ENCODE measurements at places on chromosomes 11 and 22.

GRCh38 chr22:32005453-32005852 lies 37.6 kb upstream of the SLC5A1 start:
- no peak for DNase-seq

DNA sequence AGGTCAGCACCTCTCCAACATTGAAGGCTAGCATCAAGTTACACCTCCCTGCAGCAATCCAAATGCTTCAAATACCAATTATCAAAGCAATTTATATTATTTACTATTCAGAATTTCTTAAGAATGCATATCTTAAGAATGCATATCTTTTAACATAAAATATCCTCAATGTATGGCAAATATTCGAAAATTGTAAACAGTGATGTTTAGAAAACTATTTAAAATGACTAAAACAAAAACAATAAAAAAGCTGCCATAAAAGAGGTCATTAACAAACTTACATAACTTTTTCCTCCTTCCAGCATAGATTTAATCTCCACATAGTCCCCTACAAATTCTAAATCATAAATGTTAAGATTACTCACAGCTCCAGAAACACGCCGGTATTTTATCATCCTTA lies 85.1 kb upstream of the SOX6 start:
- no peak for DNase-seq

- no peak for DNase-seq
Observed at GRCh38 chr11:113202431-113202830, 112.0 kb upstream of the TTC12 start.

GRCh38 chr11:57453543-57454177 lies 6.7 kb upstream of the RTN4RL2 start:
- DNase-seq = no peak

- DNase-seq = no peak
Observed at GRCh38 chr11:116171271-116172140, 601.3 kb downstream of the BUD13 start.

DNA sequence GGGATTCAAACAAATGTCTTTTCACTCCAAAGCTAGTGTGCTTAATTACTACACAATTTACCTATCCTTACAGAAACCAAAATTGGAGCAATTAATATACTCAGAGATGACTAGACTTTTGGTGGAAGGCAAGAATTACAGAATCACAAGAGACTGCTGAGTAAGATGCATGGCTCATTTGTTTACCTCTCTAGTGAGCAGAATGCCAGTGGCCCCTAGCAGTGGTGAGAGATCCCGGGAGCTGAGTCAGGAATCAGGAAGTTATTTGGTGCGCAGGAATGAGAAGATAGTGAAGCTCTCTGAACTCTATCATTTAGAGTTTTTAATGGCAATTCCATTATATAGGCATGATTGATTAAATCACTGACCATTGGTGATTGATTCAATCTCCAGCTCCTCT lies 188.9 kb upstream of the SESN3 start:
- DNase-seq = no peak

- DNase-seq = no peak
Observed at GRCh38 chr11:125314276-125315078, 149.9 kb downstream of the PKNOX2 start.

DNA sequence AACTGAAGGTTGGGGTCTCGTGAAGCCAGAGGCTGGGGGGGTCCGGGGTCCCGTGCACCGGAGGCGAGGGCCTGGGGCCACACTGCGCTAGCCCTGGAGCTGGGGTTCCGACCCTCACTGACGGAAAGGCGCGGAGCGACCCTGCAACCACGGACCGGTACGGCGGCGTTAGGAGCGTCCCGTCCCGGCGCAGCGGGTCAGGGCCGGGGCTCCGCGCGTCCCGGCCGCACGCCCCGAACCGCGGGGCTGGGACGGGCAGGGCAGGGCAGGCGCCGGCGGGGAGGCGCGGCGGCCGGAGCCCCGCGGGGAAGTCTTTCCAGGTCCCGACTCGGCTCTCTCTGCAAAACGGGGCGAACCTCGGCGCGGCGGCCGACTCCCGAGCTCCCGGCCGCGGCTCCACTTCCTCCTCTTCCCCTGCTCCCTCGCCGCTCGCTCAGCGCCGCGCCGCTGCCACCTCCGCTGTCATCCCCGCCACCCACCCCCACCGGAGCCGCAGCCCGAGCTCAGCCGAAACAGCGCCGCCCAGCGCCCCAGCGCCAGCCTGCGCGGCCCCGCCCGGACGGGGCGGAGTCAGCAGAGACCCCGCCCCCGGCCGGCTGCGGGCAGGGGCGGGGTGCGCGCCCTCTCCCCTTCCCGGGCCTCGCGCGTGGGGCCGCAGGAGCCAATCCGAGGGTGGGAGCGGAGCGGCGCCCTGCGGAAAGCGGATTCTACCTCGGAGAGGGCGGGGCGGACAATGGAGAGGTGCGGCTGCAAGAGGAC lies at the start of gene GDPD5:
TSS of gene GDPD5 (minus strand) at position 509 of the 759 bp plus-strand sequence. CDS start 48,206 bp downstream, outside the sequence.
- DNase-seq = peak; percentile 93

- DNase-seq = no peak
Observed at GRCh38 chr11:66239998-66240780, 28.2 kb upstream of the RAB1B start.

DNA sequence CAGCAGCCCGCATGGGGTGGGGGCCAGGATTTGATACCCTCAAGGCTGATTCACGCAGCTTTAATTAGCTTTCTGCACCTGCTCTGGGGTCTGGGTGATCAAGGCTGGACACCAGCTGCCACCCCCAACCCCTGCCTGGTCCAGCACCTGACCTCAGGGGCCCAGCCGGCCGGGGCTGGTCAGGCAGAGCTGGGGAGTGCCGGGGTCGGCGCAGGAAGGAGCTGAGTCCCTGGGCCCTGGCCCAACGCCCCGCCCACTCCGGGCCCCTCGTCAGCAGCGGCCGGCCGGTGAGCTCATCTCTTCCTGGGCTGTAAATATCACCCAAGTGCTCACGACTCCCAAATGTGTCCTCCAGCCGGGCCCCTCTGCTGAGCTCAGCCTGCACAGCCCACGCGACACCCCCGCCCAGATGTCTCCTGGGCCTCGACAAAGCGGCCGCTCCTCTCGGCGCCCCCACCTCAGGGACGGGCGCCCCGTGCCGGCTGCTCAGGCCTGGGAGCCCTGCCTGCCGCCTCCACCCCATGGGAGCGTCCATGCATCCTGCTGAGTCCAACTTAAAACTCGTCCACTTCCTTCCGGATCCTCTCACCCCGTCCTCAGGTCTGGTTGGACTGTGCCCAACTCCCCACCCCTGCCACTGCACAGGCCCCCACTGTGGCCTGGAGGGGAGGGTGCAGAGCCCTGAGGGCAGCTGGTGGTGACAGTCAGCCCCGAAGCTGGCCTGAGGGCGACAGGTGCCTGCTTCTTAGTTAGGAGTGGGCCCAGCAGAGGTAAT lies 29.0 kb downstream of the RTN4R start:
- no peak for DNase-seq

DNA sequence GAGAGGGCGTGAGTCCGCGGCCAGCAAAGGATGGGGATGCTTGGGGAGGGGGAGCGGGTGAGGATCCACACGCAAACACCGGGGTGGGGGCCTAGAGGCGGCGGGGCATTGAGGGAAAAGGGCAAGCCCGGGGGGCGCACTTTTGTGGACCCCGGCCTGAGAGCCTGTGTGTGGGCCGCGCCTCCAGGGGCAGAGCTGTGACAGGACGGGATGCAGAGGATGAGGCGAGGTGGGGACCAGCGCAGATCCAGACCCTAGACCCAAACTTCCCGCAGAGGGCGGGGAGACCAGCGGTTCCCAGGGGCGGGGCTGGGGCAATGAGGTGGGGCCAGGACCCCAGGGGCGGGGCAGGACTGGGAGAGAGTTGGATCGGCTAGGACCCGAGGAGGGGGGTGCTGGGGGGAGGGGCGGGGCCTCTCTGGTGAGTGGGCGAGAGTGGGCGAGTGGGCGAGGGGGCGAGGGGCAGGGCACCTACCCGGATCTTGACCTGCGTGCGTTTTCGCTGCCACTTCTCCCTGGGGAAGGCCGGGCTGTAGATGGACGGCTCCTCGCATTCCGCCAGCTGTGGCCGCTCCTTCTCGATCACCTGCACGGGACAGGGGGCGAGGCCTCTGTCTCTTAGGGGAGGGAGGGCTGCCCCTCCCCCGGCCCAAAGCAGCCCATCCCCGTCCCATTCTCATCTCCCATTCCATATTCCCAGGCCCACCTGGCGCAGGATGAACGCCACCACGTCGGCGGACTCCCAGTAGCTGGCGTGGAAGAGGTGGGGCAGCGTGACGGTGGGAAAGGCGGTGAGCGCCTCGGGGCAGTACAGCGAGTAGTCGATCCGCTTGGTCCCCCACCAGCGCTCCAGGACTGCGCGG lies 10.6 kb downstream of the PITPNM1 start:
- DNase-seq = no peak

Measured in activated CD4-positive, alpha-beta memory T cell treated with anti-CD3 and anti-CD28 coated beads, Interleukin-2, amount 10 ng/mL, durations not matched to agents 7 days and 5 days (primary cell).